Natural killer cell (primary cell): ENCODE measurements at places on chromosomes 7 and 10. TPM values are rescaled to one million over a fixed set of nuclear protein-coding genes. Genes with fewer than 3 reads are reported as not detected.

Gene TCERG1L
- not detected for total RNA-seq

Gene MRLN
- total RNA-seq, result not detected

Gene EIF5AL1
- total RNA-seq, result 0.13 TPM

Gene ATOH7
- total RNA-seq, result not detected

Gene SPDYE11
- total RNA-seq, result not detected

Gene TSPAN33
- total RNA-seq, result 7.2 TPM

Gene EIF3B
- 219 TPM for total RNA-seq

Gene ADCY1
- not detected for total RNA-seq

- no peak overlapping the region for H3K27ac ChIP-seq
- H3K27me3 ChIP-seq, result no peaks in the 10 kb centered on the region
- no peak overlapping the region for H3K4me3 ChIP-seq
- DNase-seq, result no peak
- no peaks in the 10 kb centered on the region for H3K4me1 ChIP-seq
These were observed 83.6 kb downstream of the FANK1 start for GRCh38 chr10:125979976-125980375.

- no peak for DNase-seq
- H3K27ac ChIP-seq, result no peak overlapping the region
- no peaks in the 10 kb centered on the region for H3K27me3 ChIP-seq
- no peak overlapping the region for H3K4me3 ChIP-seq
- peaks cover 14% of the 10 kb centered on the region for H3K36me3 ChIP-seq
These were observed 4.6 kb upstream of the C10orf95 start for GRCh38 chr10:102455893-102456471.

- peaks cover 2% of the 10 kb centered on the region for H3K27me3 ChIP-seq
- no peaks in the 10 kb centered on the region for H3K4me1 ChIP-seq
- no peak overlapping the region for H3K27ac ChIP-seq
- no peak for DNase-seq
- no peaks in the 10 kb centered on the region for H3K36me3 ChIP-seq
- H3K4me3 ChIP-seq, result no peak overlapping the region
These were observed 160.8 kb downstream of the VPS50 start for GRCh38 chr7:93392984-93393383.

GRCh38 chr7:112699725-112700513 is 90.3 kb downstream of the TMEM168 start:
- no peaks in the 10 kb centered on the region for H3K27me3 ChIP-seq
- H3K4me3 ChIP-seq, result no peak overlapping the region
- no peaks in the 10 kb centered on the region for H3K36me3 ChIP-seq
- DNase-seq, result no peak
- no peaks in the 10 kb centered on the region for H3K4me1 ChIP-seq
- no peak overlapping the region for H3K27ac ChIP-seq

DNA sequence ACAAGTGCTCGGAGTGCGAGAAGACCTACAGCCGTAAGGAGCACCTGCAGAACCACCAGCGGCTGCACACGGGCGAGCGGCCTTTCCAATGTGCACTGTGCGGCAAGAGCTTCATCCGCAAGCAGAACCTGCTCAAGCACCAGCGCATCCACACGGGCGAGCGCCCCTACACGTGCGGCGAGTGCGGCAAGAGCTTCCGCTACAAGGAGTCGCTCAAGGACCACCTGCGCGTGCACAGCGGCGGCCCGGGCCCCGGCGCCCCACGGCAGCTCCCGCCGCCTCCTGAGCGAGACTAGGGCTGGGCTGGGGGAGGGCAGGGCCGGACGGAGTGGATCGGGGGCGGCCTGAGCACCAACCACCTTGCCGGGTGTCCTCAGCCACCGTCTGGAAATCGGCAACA is 15.1 kb upstream of the ZNF212 start:
- no peak for DNase-seq
- H3K27ac ChIP-seq, result no peak overlapping the region
- no peak overlapping the region for H3K4me3 ChIP-seq
- peaks cover 13% of the 10 kb centered on the region for H3K36me3 ChIP-seq

GRCh38 chr10:85922356-85923129 is 444.1 kb downstream of the GRID1 start:
- H3K36me3 ChIP-seq, result no peaks in the 10 kb centered on the region
- H3K4me3 ChIP-seq, result no peak overlapping the region
- peaks cover 5% of the 10 kb centered on the region for H3K4me1 ChIP-seq
- no peak overlapping the region for H3K27ac ChIP-seq
- no peaks in the 10 kb centered on the region for H3K27me3 ChIP-seq

DNA sequence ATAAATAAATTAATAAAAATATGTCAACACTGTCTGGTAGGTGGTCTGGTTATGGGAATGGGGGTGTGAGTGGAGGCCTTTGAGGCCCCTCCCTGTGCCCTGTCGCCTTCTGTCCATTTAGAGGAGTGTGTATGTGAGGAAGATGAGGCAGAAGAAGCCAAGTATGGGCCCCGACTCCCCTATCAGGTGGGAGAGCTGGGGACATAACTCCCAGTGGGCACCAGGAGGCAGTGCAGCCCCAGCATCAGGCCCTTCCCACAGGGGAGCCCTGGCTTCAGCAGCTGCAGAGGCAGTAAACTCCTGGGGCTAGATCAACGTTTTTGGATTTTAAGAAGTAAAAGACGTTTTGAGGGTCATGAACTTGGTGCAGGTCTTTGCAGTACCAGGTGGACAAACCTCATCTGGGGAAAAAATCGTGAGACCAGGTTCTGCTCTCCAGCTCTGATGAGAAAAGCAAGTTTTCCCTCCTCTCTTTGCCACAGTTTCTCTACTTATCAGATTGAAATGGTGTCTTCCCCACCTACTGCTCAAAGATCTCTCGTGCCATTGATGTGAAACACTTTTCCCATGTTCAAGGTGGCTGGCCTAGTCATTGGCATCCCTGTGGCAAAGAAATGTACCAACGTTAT is 167.8 kb upstream of the EEPD1 start:
- H3K36me3 ChIP-seq, result no peaks in the 10 kb centered on the region
- H3K27ac ChIP-seq, result no peak overlapping the region
- no peaks in the 10 kb centered on the region for H3K27me3 ChIP-seq
- H3K4me3 ChIP-seq, result no peak overlapping the region

GRCh38 chr7:122067077-122067476 is 77.0 kb downstream of the AASS start:
- H3K4me3 ChIP-seq, result no peak overlapping the region
- H3K27ac ChIP-seq, result no peak overlapping the region
- H3K36me3 ChIP-seq, result no peaks in the 10 kb centered on the region
- no peaks in the 10 kb centered on the region for H3K27me3 ChIP-seq
- no peaks in the 10 kb centered on the region for H3K4me1 ChIP-seq

- H3K4me1 ChIP-seq, result no peaks in the 10 kb centered on the region
- DNase-seq, result no peak
- no peak overlapping the region for H3K27ac ChIP-seq
- H3K27me3 ChIP-seq, result no peaks in the 10 kb centered on the region
- no peaks in the 10 kb centered on the region for H3K36me3 ChIP-seq
- no peak overlapping the region for H3K4me3 ChIP-seq
These were observed 30.3 kb downstream of the PROSER2 start for GRCh38 chr10:11853468-11853867.

- no peaks in the 10 kb centered on the region for H3K4me1 ChIP-seq
- H3K27me3 ChIP-seq, result no peaks in the 10 kb centered on the region
These were observed 26.9 kb downstream of the ENKUR start for GRCh38 chr10:24988831-24989640.

DNA sequence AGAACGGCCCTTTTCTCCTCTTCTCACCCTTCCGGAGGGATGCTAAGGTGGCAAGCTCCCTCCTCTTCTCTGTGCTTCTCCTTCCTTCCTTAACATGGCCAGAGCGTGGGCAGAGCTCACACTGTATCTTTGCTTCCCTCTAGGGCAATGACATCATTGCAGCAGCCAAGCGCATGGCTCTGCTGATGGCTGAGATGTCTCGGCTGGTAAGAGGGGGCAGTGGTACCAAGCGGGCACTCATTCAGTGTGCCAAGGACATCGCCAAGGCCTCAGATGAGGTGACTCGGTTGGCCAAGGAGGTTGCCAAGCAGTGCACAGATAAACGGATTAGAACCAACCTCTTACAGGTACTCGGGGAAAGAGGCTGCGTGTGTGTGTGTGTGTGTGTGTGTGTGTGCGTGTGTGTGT is 36.6 kb downstream of the AP3M1 start:
- no peak overlapping the region for H3K27ac ChIP-seq
- H3K27me3 ChIP-seq, result no peaks in the 10 kb centered on the region
- H3K36me3 ChIP-seq, result peaks cover 95% of the 10 kb centered on the region
- no peak for DNase-seq

- H3K4me3 ChIP-seq, result no peak overlapping the region
- no peak overlapping the region for H3K27ac ChIP-seq
- no peaks in the 10 kb centered on the region for H3K27me3 ChIP-seq
- H3K4me1 ChIP-seq, result no peaks in the 10 kb centered on the region
- H3K36me3 ChIP-seq, result no peaks in the 10 kb centered on the region
These were observed 40.6 kb upstream of the GHITM start for GRCh38 chr10:84098667-84099066.

DNA sequence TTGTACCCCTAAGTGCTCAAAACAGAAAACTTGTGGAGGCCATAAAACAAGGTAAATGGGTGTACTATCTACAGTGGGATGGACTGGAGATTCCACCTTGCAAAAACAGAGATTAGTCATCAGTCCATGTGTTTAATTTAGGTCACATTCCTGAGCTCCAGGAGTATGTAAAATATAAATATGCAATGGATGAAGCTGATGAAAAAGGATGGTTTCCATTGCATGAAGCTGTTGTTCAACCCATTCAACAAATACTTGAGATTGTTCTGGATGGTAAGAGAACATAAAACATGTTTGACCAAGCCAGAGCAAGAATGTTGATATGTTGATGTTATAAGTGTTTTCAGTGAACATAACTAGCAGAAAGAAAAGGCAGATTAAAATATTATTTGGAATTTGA is 14.6 kb downstream of the ASB15 start:
- no peaks in the 10 kb centered on the region for H3K4me1 ChIP-seq
- H3K36me3 ChIP-seq, result no peaks in the 10 kb centered on the region
- no peak overlapping the region for H3K4me3 ChIP-seq

DNA sequence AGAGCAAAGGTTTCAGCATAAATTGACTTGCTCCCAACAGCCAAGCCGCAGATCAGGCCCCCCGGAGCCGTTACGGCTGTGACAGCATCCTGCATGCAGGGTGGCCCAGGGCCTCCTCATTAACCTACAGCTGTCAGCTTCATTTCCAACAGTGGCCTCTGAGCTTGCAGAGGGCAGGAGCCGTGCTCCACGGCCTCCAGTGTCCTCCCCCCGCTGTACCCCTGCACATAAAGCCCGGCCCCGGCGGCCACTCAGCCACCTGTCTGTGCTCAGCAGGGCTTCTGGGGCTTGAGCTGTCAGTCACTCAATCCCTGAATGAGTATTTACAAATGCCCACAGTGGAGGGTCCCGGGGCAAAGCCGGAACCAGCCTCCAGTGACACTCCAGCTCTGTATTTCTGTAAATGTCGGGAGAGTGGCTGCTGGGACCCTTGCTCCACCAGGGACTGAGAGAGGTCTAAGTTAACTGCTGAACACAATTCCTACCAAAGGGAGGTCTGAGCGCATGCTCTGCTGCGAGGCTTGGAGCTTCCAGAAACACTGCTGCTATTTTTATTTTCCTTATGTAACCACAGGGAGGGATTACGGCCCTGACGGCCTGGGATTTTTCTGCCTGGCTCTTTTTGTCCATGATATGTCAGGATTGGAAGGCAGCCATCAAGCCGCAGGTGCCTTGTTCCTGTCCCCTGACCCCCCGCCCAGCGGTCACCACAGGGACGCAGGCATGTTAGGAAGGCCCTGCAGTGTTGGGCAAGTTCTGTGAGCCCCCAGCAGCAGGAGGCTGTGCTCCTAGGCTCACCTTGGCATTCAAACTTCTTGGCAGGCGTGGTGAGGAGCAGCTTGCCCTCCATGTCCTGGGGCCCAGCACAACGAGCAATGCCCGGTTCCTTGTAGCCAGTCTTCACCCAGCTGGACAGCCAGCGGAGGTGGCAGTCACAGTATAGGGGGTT is 165.0 kb downstream of the SLIT1 start:
- peaks cover 11% of the 10 kb centered on the region for H3K4me1 ChIP-seq
- no peaks in the 10 kb centered on the region for H3K27me3 ChIP-seq
- no peak overlapping the region for H3K27ac ChIP-seq
- no peak for DNase-seq
- no peak overlapping the region for H3K4me3 ChIP-seq
- no peaks in the 10 kb centered on the region for H3K36me3 ChIP-seq
